ENCODE measurements at places on chromosomes 3 and 15. TPM values are rescaled to one million over a fixed set of nuclear protein-coding genes. Genes with fewer than 3 reads are reported as not detected.

Gene ARGFX
- total RNA-seq = not detected

Gene SFMBT1
- 14.8 TPM for total RNA-seq

Gene CCR8
- total RNA-seq = not detected

Gene ZDHHC23
- total RNA-seq = 22.8 TPM

Gene TGM4
- total RNA-seq = not detected

Gene KNG1
- 0.25 TPM for total RNA-seq

Gene C3orf49
- not detected for total RNA-seq

Gene VWA5B2
- 10.6 TPM for total RNA-seq

Gene GOLGA8M
- total RNA-seq = 0.44 TPM

Gene ZNF774
- total RNA-seq = 4.0 TPM

Gene CPLX3
- total RNA-seq = not detected

Gene HGD
- 0.59 TPM for total RNA-seq

Gene AGTR1
- total RNA-seq = not detected

GRCh38 chr3:110677506-110677905, 394.1 kb upstream of the NECTIN3 start:
- no peak for DNase-seq

DNA sequence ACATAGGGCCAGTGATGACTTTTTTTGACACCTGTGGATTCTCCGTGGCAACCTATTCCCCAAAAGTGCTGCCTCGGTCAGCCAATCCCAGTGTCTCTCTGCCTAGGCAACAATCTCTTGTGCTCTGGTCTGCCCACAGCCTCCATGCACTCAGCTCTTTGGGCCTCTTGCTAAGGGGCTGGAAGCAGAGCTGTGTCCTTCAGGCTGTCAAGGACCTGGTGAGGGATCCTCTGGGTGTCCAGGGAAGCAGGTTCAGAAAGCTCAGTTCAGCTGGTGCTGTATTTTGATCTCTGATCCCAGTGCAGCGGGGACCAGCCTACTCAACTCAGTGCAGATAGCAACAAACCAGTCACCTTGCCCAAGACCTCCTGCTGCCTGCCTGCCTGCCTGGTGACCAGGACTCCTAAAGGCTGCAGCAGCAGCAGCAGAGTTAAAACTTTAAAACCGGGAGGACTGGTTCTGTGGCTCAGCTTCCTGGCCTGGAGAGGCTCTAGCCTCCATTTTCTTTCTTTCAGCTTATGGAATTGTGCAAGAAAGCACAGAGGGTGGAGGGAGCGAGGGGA, 6.2 kb downstream of the PAK6 start:
- no peak for DNase-seq

DNA sequence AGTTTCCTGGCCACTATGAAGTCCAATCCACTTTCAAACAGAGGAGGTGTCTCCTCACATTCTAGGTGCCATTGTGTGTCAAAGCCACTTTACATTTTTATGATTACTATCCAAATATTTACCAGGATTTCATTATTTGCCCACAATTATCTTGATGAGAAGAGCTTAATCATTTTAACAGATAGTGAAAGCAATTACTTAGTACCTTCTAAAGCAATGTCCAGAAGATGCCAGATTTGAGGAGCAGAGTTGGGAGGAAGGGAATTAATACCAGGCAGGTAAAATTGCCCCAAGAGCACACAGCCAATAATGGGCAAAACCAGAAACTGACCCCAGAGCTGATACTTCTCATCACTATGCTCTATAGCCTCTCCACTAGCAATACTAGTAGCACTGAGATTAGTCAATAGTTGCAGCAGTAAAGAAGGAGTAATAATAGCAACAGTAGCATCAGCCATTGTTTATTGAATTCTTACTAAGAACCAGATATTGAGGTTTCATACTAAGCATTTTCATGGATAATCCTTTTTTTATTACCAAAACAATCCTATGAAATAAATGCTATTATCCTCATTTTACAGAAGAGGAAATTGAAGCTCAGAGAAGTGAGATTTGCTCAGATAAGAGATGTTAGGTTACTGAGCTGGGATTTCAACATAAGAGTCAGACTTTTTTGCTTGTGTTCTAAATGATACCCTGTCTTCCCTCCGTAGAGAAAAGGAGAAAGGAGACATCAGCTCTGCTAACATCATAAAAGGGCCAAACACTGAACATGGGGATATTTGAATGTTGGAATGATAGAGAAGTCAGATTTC, 509.3 kb upstream of the CFAP20DC start:
- no peak for DNase-seq

DNA sequence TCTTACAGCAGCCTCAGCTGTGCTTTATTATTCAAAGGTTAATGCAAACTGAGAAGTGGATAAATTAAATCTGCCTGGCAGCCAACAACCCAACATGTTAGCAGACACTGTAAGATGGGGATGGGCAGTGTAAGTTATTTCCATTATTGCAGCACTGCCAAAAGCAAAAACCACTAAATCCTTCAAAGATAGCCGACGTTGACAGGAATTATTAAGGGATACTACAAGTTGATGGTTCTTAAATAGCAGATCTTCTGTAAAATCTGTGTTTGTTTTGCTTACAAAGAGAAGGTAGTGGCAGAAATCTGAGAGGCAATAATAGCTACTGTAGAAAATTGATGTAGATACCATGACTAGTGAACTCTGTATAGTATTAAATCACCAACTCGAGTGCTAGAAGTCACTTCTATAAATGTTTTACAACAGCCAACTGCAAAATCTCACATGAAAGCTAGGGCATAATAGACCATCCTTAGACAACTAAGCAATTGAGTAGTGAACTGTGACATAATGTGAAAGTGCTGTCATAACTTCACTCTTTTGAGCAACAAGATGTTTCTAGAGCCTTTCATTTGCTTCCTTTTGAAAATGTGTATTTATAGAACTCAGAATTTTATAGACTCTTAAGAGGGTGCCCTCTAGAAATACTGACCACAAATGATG, 278.6 kb downstream of the UBE2E2 start:
- no peak for DNase-seq

GRCh38 chr3:143330296-143330868, 210.8 kb downstream of the CHST2 start:
- DNase-seq = no peak

- no peak for DNase-seq
These were observed 428.1 kb upstream of the NAALADL2 start for GRCh38 chr3:174430986-174431385.

GRCh38 chr15:74202452-74203401, at the start of gene STRA6:
Gene STRA6 (minus strand): TSS chr15:74202787. CDS start chr15:74202267, 520 bp downstream.
- DNase-seq = no peak

- DNase-seq = peak; percentile 27
These were observed 36.8 kb downstream of the MUC4 start for GRCh38 chr3:195774917-195775316.

DNA sequence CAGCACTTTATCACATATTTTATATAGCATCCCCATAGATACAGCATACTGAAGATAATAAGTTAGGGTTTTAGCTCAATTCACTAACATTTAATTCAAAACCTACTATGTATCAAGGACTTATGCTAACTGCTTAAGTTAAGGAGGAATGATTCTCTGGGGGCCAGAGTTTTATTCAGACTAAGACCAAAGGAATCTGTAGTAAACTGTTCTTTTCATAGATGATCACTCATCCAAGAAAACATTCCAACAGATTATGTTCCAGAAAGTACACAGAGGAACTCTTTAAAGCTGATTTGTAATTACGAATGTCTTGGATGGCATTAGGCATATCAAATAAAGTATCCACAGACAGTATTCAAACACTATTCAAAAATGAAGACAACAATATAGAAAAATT, 226.4 kb downstream of the SCAPER start:
- no peak for DNase-seq

DNA sequence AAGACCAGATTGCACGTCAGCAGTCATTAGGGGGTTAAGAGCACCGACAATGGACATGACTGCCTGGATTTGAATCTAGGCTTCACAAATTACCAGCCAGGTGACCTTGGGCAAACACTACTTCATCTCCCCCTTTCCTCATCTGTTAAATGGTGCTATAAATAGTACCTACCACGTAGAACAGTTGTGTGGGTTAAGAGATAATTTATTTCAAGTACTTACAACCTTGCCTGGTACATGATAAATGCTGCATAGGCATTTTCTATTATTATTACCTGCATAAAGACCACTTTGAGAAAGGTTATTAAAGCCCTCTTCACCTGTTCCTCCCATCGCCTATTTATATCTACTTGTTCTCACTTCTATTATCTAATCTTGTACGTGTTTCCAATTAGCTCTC, 64.7 kb downstream of the BTD start:
- no peak for DNase-seq

DNA sequence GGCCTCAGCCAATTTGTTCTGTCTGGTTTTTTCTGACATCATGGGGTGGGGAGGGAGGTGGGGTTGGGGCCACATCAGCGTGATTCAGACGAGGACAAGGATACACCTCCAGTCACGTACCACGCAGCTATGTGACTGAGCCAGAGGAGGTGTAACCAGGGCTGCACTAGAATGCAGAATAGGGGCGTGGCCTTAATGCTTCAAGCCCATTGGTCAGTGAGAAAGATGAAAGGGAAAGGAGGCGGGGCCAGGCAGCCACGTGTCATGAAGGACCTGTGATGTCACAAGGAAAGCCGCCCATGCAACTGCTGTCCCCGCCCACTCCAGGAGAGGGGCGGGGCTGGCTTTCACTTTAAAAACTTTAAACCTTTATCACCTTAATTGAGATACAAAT, at the start of gene GOLGA6L2:
Gene GOLGA6L2 (minus strand): TSS at position 137 of the 394 bp plus-strand sequence. CDS start 62 bp downstream, at position 75.
- DNase-seq = peak; percentile 77

- no peak for DNase-seq
These were observed 18.8 kb upstream of the AMOTL2 start for GRCh38 chr3:134393074-134393473.

- no peak for DNase-seq
These were observed 21.5 kb upstream of the CPNE9 start for GRCh38 chr3:9682096-9682495.

DNA sequence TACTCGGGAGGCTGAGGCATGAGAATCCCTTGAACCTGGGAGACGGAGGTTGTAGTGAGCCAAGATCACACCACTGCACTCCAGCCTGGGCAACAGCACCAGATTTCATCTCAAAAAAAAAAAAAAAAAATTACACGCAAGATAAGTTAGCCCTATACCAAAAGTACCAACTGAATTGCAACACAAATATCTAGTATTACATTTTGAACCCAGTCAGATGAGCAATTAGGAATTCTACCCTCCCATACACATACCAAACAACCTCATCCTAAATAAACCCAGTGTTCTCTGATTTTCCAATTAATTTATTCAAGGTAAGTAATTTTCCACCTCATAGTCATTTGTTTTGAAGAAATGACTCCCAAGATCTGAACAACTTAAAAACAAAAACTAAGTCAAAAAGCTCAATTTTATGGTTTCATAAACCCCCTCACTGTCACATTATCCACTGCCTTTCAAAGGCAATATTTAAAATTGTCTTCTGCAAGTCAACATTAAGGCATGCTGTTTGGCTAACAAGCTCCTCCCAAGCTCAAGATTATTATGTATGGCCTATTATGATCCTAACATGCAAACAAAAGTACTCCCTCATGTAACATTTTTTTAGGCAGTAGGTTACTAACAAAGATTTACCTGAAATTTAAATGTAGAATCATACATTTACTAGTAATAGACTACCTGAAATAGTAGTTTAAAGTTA, 4.5 kb downstream of the RAF1 start:
- no peak for DNase-seq

- no peak for DNase-seq
These were observed 6.2 kb downstream of the C15orf62 start for GRCh38 chr15:40775740-40776536.

- peak; percentile 12 for DNase-seq
These were observed 4.6 kb upstream of the SIN3A start for GRCh38 chr15:75455982-75456531.
